CD4-positive, alpha-beta memory T cell (primary cell): ENCODE measurements at places on chromosomes 5 and 9. TPM values are rescaled to one million over a fixed set of nuclear protein-coding genes. Genes with fewer than 3 reads are reported as not detected.

Gene FGFR4
- total RNA-seq, result 2.2 TPM

Gene SPARC
- total RNA-seq, result 0.47 TPM

Gene ANGPTL2
- not detected for total RNA-seq

Gene SLC25A2
- total RNA-seq, result 0.91 TPM

Gene SLC35A4
- total RNA-seq, result 49.0 TPM

GRCh38 chr5:148826053-148826738, at the start of gene ADRB2:
Gene ADRB2 (plus strand): TSS chr5:148826611. CDS start chr5:148826832, 221 bp downstream.
- H3K27ac ChIP-seq, result peak within 1 kb of the TSS; percentile 67
- no peaks in the 10 kb centered on the region for H3K27me3 ChIP-seq
- H3K36me3 ChIP-seq, result no peaks in the 10 kb centered on the region
- H3K4me1 ChIP-seq, result peaks cover 39% of the 10 kb centered on the region
- peak; percentile 93 for DNase-seq

GRCh38 chr5:167626341-167627123, 664.9 kb upstream of the WWC1 start:
- H3K27ac ChIP-seq, result no peak overlapping the region
- H3K27me3 ChIP-seq, result no peaks in the 10 kb centered on the region
- no peaks in the 10 kb centered on the region for H3K4me1 ChIP-seq
- no peak for DNase-seq
- H3K36me3 ChIP-seq, result no peaks in the 10 kb centered on the region

GRCh38 chr9:137575364-137575715, 3.4 kb downstream of the DPH7 start:
- peaks cover 37% of the 10 kb centered on the region for H3K4me1 ChIP-seq
- no peak overlapping the region for H3K4me3 ChIP-seq
- no peaks in the 10 kb centered on the region for H3K27me3 ChIP-seq
- H3K27ac ChIP-seq, result no peak overlapping the region
- H3K36me3 ChIP-seq, result peaks cover 36% of the 10 kb centered on the region
- no peak for DNase-seq

DNA sequence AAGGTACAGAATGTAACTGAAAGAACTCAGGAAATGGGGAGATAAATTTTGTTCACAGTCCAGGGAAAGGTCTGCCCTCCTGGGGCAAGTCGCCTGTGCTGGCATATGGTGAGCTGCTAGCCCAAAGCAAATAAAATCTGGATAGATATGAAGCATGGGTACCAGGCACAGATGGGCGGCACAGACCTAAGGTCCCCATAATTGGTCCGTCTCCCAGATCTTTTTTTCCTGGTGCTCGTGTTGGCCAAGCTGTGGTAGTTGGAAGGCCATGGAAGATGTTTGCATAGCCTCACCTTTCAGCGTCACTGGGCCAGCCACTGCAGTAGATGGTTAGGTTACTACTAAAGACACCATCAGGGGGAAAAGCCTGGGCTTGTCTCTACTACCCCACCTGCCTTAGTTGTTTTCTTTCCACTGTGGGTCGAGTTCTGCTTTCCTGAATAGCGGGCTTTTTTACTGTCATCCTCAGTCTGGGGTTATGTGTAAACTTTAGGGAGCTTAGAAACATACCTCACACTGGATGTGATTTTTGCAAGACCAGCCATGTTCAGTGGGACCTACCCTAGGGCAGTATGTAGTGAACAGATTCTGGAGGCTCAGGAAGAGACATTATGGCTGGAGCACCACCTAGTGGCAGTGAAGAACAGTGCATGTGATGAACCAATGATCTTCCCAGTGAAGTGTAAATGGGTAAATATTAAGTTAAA, 24.2 kb upstream of the GLRX start:
- peaks cover 20% of the 10 kb centered on the region for H3K4me1 ChIP-seq
- peak; percentile 66 for DNase-seq
- no peak overlapping the region for H3K27ac ChIP-seq
- no peaks in the 10 kb centered on the region for H3K27me3 ChIP-seq

DNA sequence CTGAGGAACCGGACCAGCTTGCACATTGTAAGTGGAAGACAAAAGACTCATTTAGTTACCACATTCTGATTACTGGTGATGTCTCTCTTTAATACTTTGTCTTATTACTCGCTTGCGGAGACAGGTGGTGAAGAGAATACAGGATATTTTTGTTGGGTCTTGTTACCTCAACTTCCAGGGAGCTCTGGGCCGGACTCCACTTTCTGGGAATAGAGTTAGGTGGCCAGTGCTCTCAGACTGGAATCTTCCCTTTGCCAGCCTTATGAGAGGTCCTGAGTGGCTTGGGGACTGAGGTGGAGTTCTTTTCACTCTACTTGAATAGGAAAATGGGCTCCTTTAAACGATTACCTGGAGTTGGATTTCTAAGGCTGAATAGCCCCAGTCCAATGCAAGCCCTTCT, 33.3 kb upstream of the SPRY4 start:
- H3K27ac ChIP-seq, result no peak overlapping the region
- no peak for DNase-seq
- H3K4me1 ChIP-seq, result peaks cover 47% of the 10 kb centered on the region
- no peaks in the 10 kb centered on the region for H3K27me3 ChIP-seq

DNA sequence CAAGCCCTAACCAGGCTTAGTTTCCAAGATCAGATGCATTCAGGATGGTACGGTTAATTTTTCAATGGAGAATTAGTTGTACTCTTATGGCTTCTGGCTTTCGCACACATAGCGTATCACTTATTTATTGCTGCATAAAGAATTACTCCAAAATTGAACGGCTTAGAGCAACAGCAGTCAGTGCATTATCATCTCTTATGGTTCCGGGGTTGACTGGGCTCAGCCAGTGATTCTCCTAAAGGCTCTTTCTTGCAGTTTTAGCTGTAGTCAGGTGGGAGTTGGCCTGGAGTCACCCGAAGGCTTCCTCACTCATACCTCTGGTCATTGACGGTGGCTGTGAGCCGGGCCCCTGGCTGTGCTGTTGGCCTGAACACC, 595 bp upstream of the GRHPR start:
- peak overlapping the region; percentile 88 for H3K4me3 ChIP-seq
- H3K36me3 ChIP-seq, result peaks cover 7% of the 10 kb centered on the region

DNA sequence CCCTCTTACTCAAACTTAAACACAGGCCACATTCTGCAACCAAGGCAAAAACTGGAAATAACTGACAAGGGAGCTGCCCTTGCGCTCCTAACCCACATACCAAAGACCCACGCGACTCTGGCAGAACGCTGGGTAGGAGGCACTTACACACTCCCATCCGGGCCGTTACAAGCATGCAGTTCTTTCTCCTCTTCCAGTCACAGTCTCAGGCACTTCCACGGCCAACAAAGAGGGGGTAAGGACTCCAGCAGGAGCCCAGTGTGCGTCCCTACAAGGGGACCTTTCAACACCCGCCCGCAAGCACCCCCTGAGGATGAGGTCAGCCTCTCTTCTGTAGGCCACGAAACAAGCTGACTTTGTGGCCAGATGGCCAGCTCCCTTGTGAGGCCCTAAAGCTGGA, 57.4 kb downstream of the SERINC5 start:
- no peak overlapping the region for H3K27ac ChIP-seq
- H3K4me1 ChIP-seq, result peaks cover 78% of the 10 kb centered on the region
- H3K36me3 ChIP-seq, result peaks cover 20% of the 10 kb centered on the region
- no peak overlapping the region for H3K4me3 ChIP-seq
- DNase-seq, result no peak
- no peaks in the 10 kb centered on the region for H3K27me3 ChIP-seq

DNA sequence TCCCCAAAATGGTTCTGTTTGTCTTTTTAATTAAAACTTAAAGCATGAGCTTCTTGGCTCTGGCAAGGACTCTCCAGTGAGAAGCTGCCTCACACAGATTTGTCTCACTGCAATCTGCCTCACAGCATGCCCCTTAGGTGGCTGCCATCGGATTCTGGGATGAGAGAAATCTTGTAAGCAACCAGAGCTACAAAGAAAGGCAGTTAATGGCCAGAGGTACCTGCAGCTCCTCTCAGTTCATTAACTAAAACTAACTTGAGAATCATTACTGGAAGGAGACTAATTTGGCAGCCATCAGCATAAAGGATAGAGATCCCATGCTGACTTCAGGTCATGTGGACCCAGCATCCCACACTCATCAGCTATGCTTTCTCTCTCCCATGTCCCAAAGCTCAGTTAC, 220.6 kb upstream of the DMAC1 start:
- H3K27me3 ChIP-seq, result no peaks in the 10 kb centered on the region
- H3K4me1 ChIP-seq, result no peaks in the 10 kb centered on the region
- H3K36me3 ChIP-seq, result no peaks in the 10 kb centered on the region
- DNase-seq, result no peak

DNA sequence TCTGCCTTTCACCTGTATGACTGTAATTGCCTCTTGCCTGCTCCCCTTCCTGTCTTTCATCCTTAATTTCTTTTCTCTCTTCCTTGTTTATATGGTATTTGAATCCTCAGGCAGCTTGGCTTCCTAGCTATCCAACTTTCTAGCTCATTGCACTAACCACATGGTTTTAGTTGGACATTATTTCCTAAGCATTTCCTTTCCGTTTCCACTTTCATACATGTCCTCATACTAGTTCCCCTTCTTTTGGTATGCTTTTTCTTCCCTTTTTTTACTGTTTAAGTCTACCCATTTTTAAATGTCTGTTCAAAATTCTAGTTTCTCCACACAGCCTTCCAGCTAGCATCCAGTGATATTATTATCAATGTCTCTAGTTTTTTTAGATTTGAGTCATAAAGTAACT, 6.6 kb downstream of the CWC27 start:
- no peaks in the 10 kb centered on the region for H3K27me3 ChIP-seq
- H3K4me3 ChIP-seq, result no peak overlapping the region
- H3K36me3 ChIP-seq, result peaks cover 6% of the 10 kb centered on the region
